ENCODE measurements at places on chromosomes 11 and 22. TPM values are rescaled to one million over a fixed set of nuclear protein-coding genes. Genes with fewer than 3 reads are reported as not detected.

GRCh38 chr11:93850594-93851018 lies at the start of gene VSTM5:
Gene VSTM5 (minus strand): TSS chr11:93850618. CDS start chr11:93850502, 116 bp downstream.
- no peak for DNase-seq

DNA sequence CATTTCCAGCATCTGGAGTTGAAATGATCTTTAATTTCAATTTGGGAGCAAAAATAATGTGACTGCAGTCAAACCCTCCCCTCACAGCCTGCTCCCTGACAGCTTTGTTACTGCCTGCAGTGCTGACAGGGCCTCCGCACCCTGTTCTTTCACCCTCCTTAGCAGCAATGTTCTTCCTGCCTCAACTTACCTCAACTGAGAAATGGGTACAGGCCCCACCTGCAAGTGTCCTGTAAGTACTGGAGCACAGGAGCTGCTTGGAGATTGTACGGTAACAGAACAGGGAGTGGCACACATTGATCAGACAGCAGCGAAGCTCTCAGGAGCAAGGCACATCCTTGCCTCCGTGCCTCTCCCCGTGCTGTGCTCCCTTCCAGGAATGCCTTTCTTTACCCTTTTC lies 131.3 kb downstream of the CHST1 start:
- no peak for DNase-seq

DNA sequence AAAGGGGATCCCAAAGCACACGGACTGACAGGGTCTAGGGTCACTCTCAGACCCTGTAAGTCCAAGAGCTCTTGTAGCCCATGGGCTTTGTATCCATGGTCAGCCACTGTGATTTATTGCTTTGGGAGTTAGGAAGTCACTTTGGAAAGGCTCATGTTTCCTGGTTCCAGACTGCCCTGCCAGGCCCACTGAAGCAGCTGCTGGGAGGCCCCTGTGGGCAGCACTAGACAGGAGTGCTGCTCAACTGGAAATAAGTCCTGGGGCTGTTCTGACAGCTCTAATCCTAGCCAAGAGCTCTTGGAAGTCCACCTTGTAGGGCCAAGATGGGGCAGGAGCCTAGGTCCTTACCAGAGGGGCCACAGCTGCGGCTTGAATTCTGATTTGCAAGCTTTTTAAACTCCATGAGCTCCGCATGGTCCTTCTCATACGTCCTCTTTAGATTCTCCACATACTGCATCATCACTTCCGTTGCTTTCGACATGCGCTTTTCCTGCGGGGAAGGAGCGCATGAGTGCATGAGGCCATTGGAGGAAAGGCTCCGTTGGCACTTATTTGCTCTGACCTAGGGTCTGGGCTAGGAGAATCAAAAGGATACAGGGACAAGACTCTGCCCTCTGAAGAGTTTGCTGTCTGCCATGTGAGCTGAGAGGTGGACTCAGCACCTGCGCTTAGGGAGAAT lies 32.2 kb upstream of the LYVE1 start:
- DNase-seq, result no peak

GRCh38 chr11:71210861-71211260 lies 41.5 kb downstream of the SHANK2 start:
- no peak for DNase-seq

DNA sequence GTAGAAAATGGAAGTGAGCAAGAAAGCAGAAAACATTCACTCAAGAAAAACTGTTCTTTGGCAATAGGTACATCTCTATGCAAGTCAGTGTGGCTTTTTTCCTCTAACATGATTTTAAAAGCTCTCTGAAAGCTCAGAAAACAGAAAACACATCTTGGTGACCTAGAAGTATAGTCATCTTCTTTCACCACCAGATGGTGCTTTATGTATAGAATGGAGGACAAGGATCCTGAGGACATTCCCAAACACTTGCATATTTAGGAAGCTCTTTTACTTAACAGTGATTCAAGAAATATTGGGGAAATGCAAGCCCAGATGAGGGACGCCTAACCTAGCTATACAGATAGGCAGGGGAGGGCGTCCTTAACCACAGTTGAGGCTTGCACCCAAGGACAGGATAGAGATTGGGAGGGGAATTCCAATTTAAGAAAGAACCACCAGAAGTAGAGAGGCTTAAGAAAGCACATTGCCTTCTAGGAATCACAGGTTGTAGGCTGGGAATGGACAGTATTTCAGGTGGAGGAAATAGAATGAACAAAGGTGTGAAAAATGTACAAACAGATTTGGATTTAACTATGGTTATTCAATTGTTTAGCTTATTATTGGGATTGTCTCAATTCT lies 13.8 kb upstream of the CCDC81 start:
- peak; percentile 45 for DNase-seq

DNA sequence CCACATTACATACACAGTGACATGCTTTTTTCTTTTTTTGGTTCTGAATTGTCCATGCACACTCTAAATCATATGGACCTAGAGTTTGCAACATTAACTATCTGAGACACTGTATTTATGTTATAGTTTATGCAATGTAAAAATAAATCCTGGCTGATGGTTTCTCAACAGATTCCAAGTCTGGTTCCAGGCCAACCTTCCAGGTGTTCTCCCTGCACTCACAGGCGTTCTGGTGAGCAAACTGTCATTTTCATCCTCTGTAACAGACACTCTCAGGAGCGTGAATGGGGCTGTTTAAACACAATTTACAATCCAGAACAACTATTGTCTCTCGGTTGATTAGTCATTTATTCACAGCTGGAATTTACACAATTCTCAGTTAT lies 36.5 kb upstream of the ANKK1 start:
- no peak for DNase-seq

GRCh38 chr11:129895126-129896041 lies at the start of gene NFRKB:
Gene NFRKB (minus strand): TSS chr11:129895578. CDS start chr11:129892849, 2,729 bp downstream.
- DNase-seq, result peak; percentile 77

GRCh38 chr11:45313171-45313865 lies 27.2 kb upstream of the SYT13 start:
- DNase-seq, result no peak

GRCh38 chr22:32745251-32745995 lies 56.1 kb upstream of the TIMP3 start:
- peak; percentile 88 for DNase-seq

Gene OR52E4
- polyA plus RNA-seq, result not detected

Gene APOA4
- not detected for polyA plus RNA-seq

Gene THY1
- polyA plus RNA-seq, result 127 TPM

Gene GGTLC3
- 0.21 TPM for polyA plus RNA-seq

Gene SCGB1C1
- not detected for polyA plus RNA-seq

Gene CHRNA10
- polyA plus RNA-seq, result 4.7 TPM

Gene PAK1
- 65.3 TPM for polyA plus RNA-seq

Gene PDE2A
- not detected for polyA plus RNA-seq

Gene FAM118B
- 23.1 TPM for polyA plus RNA-seq

Data from muscle of arm (tissue), 14 donors.